ENCODE measurements at places on chromosomes 2 and 18.

GRCh38 chr2:71706121-71706520 is 252.8 kb downstream of the DYSF start:
- peak; percentile 50 for DNase-seq

GRCh38 chr18:62144338-62144737 is 42.5 kb downstream of the PIGN start:
- no peak for DNase-seq

GRCh38 chr18:41714872-41715271 is 240.2 kb upstream of the PIK3C3 start:
- DNase-seq = no peak

DNA sequence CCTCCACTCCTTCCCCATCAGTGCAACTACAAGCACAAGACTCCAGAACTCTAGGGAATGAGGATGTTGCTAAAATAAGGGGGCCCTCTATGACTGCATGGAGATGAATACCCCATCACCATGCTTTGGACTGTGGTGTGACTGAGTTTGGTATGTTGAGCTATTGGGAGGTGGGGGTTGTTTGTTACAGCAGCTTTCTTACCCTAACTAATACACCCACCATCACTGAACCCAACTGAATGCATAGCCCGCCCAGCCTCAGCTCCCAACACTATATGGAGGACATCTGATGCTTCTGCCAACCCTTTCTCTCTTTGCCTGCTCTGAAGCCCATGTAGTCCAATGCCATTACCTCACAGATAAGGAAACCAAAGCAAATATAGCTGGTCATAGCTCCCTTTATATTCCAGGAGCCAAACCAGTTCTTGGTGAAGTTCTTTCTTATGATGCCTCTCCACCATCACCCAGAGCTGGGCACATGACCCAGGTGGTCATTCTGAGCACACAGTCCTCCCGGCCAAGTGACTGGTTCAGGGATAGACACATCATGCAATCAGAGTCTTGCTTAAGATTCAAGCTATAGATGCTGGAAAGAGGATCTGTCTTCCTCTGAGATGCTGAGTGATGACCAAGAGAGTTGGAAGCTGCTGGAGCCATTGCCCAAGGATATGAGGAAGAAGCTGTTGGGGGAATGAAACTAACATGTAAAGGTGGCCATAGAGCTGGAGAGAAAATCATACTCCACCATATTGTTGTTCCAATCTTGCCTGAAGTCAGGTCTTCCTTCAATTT is 155.6 kb upstream of the HAAO start:
- no peak for DNase-seq

- no peak for DNase-seq
These were observed 69.2 kb upstream of the EPHA4 start for GRCh38 chr2:221641181-221641871.

- DNase-seq = no peak
These were observed 93.5 kb downstream of the GALNT3 start for GRCh38 chr2:165700531-165700930.

DNA sequence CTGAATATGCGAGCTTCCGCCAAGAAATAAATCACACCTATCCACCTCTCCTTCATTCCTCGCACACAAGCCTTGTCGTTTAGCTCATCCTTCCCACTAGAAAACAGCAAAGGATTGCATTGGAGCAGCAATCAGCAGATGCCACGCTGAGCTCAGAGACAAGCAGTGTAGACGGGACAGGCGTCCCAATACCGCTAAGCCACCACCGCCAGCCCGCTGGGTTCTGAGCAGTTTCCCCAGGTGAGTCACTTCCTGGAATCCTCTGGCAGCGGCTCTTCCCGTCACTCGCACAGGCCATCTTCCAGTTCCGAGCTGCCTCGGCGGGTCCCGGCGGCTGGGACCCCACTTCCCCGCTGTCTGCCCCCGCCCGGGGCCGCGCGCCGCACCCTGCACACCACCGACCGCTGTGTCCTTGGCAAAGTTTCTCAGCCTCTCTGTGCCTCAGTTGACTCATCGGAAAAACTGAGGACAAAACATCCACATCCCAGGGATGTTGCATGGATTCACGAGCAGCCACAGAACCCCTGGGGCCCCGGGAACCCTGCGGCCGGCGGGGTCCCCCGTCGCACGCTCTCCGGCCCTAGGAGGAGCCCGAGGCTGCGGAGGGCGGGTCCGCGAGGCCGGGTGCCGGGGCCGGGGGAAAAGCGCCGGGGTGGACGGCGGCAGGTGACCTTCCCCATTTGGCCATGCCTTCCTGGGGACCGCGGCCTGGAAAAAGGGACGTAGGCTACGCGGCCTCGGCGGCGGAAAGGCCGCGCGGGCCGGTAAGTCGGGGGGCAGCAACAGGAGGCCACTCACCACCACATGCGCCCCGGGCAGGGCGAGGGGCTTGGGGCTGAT is 573 bp downstream of the KDSR start:
- DNase-seq = peak; percentile 89

DNA sequence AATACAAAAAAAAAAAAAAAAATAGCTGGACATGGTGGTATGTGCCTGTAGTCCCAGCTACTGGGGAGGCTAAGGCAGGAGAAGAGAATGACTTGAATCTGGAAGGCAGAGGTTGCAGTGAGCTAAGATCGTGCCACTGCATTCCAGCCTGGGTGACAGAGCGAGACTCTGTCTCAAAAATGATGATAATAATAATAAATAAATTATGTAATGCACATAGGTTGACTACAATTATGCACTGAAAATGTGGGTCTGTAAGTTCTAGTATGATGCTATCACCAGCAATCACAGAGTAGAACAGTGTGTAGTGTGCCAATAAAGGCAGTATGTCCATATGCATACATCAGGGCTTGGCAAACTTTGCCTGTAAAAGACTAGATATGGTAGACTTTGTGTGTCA is 55.6 kb upstream of the MYCN start:
- DNase-seq = no peak

DNA sequence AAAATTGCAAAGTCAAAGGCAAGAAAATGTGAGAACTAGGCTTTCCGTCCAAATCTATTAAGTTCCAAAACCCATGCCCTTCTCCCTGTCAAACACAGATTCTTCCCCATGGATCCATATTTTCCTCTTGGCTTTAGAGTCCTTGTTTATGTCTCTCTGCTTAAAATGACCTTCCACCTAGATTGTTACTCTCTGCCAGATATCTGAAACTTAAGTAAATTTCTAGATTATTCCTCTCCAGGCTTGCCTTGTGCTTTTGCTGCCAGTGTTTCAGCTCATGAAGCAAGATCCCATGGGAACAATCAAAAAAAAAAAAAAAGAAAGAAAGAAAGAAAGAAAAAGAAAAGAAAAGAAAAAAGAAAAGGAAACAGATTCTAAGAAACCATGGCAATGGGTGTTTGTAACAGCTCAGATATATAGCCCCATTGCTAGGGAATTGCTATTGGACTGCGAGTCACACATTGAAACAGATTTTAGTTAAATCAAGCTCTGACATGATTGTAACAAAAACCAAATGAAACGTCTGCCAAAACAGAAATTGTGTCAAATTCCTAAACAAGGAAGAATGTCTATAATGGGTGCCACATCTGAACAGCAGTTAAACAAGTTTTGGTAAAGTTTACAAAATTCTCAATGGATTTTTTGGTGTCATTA is 660.7 kb upstream of the CNTNAP5 start:
- no peak for DNase-seq

- DNase-seq = peak; percentile 71
These were observed 232.8 kb downstream of the DYM start for GRCh38 chr18:49227441-49228165.

DNA sequence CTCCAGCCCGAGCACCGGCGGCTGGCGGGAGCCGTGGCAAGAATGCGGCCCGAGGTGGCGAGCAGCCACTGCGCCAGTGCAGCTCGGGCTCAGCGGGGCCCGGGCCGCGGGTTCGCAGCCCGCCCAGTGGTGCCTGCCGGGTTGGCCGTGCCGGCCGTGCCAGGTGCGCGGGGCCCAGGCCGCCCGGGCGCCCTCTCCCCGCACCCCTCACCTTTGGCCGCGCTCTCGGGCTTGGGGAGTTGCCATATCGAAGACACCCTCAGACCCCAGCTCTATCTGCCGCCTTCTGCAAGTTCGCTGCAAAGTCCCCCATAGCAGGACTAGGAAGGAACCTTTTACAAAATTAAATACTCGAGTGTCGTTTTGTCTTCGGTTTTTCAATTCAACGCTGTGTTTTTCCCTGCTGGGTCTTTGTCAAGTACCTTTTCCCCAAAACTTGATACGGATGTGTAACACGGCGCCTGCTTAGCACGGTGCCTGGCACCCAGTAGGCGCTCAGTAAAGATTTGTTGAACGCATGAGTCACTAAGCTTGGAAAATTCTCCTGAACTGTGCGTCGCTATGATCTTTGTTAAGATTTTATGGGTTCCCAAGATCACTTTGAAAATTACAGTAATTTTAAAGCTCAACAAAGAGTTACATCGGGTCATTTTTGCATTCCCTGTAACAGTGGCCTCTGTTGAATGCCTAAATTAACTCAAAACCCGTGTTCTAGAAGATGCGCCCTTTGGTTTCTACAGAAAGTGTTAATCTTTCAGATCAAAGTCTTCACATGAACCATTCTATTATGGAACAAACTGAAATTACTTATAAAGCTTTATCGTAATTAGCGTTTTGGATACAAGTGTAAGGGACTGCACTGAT is 750 bp downstream of the STRADB start:
- DNase-seq = no peak

DNA sequence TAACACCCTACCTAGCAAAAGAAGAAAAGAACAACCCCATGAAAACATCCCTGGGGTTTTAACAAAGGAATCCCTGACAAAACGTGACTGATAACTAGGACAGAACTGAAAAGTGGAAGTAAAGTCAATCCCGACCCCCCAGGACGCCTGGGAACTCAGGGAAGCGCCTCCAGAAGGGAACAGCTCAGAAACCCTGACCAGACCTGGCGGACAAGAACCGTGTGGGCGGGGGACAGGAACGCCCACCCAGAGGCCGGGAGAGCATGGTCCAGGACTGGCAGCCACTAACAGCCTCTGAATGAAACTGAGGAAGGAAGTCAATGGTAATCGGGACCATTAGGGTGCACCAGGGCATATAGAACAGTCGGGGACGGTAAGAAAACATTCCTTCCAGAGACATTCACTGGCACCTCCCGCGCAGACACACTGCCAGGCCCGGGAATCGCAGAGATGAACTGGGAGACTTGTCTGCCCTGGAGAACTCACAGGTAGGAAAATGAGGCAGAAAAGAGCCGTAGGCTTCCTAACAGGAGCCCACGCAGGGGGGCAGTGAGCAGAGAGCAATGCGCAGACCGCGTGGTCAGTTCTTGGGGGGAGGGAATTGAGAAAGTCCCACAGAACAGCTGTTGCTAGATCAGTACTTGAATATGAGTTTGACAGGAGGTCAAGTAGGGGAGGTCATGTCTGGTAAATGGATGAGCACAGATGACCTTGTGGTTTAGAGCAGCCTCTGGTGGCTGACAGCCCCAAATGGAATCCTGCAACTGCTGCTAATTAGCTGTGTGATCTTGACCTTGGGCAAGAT is 1.3 kb upstream of the TBC1D8 start:
- peak; percentile 63 for DNase-seq

DNA sequence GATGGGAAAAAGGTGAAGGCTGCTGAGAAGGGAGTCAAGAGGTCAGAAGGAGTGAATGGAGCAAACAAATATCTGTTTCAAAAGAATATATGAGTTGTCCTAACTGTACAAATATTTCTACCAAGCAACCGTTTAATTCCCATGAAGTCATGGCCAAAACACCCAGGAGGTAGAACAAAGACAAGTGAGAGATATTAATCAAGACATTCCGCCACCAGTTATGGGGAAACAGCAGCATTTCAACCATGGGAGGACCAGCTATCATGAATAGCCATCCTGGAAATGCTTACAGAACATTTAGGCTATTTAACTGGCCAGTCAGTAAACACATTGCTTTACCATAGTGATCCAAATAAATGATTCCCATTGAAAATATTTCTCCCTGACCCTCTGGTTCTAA is 396.3 kb downstream of the IRS1 start:
- DNase-seq = no peak

GRCh38 chr18:543447-544078 is 36.6 kb upstream of the CETN1 start:
- no peak for DNase-seq

DNA sequence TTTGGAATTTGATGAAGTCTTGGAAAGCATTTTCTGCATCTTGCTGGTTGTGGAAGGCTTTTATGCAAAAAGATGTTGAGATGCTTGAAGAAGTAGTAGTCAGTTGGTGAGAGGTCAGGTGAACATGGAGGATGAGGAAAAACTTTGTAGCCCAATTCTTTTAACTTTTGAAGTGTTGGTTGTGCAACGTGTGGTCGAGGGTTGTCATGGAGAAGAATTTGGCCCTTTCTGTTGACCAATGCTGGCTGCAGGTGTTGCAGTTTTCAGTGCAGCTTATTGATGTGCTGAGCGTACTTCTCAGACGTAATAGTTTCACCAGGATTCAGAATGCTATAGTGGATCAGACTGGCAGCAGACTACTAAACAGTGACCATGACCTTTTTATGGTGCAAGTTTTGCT is 508.4 kb upstream of the MAP2 start:
- DNase-seq = no peak

- DNase-seq = no peak
These were observed 167.5 kb downstream of the UPP2 start for GRCh38 chr2:158269143-158269542.

GRCh38 chr2:19098467-19099160 is 259.8 kb downstream of the OSR1 start:
- no peak for DNase-seq
